ENCODE measurements at places on chromosomes 13 and 19.

- DNase-seq = no peak
Observed at GRCh38 chr19:2446381-2446780, 10.4 kb downstream of the LMNB2 start.

DNA sequence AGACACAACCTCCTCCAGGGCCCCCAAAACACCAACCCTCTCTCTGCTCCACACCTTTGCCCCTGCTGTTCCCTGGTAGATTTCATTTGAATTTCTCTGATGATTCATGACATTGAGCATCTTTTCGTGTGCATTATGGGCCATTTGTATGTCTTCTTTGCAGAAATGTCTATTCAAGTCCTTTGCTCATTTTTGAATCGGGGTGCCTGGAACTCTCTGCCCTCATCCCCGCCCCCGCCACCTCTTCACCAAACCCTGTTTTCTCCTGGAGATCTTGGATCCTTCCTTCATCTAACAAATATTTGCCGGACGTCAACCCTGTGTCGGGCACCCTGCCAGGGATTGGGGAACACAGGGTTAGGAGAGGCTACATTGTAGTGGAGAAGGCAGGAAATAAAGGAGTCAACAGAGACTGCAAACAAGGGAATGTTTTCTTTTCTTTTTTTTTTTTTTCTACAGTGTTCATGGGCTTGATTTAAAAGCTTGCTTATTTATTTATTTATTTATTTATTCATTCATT, 25.5 kb upstream of the SLC1A5 start:
- no peak for DNase-seq

DNA sequence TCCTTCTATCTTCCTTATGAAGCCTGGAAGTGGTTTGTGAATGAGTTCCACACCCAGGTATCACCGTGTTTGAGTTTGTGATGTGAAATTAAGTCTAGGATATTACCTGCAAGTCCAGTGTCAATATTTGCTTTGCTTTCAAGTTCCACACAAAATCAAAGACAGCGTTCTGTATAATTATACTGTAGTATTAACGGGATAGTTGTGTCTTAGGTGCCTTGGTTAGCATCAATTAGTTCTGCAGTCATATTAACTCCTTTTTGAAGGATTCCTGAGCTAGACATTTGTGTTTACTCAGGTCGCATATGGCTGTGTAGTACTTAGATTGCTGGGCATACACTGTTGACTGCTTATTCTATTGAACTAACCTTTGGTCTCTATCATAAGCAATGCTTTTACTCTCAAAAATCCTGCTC, 54.4 kb downstream of the ERCC5 start:
- no peak for DNase-seq

GRCh38 chr13:67740871-67741535, 510.9 kb upstream of the PCDH9 start:
- no peak for DNase-seq

DNA sequence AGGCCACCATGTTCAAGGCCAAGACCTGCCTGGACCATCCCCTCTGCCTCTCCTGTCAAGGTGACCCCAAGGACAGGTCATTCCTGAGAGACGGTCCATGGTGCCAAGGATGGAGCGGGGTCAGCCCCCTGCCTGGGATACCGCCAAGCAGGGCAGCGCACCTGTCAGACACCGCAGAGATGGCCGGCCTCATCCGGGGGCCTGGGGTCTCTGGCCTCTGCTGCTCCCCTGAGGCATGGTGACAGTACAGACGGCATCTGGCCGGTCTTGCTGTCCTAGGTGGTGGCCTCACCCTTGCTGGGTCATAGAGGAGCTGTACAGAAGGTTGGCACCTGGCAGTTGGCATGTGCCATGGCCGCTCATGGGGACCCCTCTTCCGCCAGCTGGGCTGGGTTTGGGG, 11.1 kb downstream of the DDA1 start:
- no peak for DNase-seq

DNA sequence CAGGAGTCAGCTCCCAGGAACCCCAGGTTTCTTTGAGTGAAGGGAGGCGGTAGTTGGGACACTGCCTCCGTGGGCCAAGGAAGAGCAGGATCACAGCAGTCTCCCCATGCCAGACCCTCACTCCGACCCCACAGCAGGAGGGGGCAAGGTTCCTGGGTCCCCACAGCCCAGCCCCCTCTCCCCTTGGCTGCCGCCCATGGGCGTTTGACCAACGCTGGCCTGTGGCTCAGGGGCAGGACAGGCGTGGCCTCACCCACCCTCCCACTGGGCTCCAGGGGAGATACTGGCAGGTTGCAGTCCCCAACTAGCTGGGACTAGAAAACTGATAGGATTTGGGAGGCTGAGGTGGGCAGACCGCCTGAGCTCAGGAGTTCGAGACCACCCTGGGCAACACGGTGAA, 9.2 kb downstream of the COPE start:
- DNase-seq = no peak

- no peak for DNase-seq
Observed at GRCh38 chr19:14555918-14556661, 15.8 kb downstream of the NDUFB7 start.
